ENCODE measurements at places on chromosomes 5 and 9. TPM values are rescaled to one million over a fixed set of nuclear protein-coding genes. Genes with fewer than 3 reads are reported as not detected.

GRCh38 chr5:83724935-83725334 lies 4.3 kb upstream of the HAPLN1 start:
- DNase-seq = no peak

DNA sequence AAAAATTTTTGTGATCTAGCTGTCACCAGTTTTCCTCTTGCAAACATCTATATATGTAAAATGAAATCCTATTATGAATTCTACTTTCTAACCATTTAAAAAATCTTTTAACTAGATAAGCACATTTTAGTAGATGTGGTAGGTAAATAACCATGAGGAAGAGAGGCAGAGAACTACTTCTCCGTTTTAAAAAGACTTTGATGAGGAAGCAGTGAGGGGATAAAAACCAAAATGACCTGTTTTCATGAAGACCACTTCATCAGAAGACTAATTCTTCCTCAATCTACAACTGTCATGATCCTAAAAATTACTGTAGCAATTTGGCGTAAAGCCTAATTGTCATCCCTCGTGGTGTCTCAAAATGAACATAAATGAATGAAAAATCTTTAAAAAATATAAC lies 15.7 kb upstream of the ERBIN start:
- no peak for DNase-seq

GRCh38 chr9:27799326-27799725 lies 226.0 kb upstream of the C9orf72 start:
- no peak for DNase-seq

Gene ABCA1
- total RNA-seq = 146 TPM

DNA sequence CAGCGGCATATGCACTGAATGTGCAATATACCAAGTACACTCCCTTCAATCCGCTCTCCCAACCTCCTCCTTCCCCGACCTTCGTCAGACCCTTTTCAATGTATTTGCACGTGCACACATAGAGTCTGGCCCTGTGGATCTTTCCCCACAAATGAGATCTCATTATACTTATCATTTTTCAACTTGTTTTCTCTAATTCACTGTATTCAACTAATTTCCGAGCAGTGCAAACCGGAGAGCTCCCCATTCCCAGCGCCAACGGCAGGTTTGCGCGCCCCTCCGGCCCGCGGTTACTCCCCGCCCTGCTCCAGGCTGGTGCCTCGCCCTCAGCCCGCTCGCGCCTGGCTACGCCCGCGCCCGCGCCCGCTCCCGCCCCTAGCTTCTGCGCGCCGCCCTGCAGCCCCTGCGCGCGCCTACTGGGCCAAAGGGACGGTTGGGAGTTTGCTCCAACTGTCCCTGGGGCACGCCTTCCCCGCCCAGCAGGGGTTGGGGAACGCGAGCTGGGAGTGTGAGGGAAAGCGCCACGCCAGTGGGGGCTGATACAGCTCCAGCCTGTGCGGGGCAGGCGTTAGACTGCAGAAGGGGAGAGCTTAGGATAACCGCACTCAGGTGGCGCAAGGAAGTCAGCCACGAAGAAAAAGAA lies 3.3 kb upstream of the CDC20B start:
- DNase-seq = peak; percentile 79

Gene PCDHB2
- 103 TPM for total RNA-seq

DNA sequence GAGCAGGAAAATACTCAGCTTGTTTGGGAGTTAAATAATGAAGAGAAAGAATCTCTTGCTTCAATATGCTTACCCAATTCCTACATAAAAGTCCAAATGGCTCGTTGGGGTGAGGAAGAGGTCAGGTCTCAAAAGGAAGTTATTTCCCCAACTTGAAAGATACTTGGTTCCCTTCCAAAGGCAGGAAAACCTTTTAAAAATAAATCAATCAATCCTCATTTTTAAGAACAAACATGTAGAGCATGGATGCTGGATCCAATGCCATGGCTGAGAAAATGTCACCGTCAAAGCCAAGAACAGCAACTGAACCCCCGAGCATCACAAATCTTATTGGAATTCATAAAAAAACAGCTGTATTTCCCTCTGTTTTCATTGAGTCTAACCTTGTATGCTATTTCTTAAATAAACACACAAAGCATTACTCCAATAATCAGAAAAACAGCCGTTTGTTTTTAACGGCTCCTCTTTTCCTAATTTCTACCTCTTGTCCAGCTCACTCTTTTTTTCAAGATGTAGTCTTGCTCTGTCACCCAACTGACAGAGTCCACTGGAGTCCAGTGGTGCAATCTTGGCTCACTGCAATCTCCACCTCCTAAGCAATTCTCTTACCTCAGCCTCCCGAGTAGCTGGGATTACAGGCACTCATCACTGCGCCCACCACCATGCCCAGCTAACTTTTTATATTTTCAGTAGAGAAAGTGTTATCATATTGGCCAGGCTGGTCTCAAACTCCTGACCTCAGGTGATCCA lies 140.7 kb downstream of the GNA14 start:
- no peak for DNase-seq

DNA sequence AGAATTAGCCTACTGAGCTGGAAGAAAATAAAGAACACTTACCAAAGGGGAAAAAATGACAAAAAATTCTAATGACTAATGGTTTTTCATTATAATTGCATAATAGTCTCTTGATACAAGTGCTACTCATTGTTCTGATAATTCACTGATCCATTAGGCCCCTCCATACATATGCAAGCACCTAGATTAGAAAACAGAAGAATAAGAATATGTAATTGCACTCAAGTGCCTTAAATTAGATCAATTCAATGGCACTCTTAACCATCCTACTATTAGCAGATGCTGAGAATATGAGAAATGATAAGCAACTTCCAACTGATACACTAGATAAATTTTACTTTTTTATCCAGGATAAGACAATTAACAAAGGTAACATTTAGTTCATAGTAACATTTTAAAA lies 440.9 kb upstream of the C9orf72 start:
- DNase-seq = no peak

Gene TEX48
- not detected for total RNA-seq

Gene GEMIN5
- total RNA-seq = 13.9 TPM

Gene LRRC14B
- not detected for total RNA-seq

Gene PDE6A
- not detected for total RNA-seq

GRCh38 chr9:98706651-98707165 lies 2.0 kb downstream of the GABBR2 start:
- no peak for DNase-seq

DNA sequence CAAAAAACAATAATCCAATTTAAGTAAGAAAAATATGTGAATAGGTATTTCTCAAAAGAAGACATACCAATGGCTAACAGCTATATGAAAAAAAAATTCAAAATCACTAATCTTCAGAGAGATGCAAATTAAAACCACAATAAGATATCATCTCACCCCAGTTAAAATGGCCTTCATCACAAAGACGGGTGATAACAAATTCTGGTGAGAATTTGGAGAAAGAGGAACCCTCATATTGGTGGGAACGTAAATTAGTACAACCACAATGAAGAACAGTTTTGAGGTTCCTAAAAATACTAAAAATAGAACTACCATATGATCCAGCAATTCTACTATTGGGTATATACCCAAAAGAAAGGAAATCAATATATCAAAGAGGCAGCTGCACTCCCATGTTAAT lies 94.3 kb downstream of the TMEM167A start:
- no peak for DNase-seq

GRCh38 chr5:122035913-122036312 lies 42.1 kb downstream of the LOX start:
- DNase-seq = no peak

GRCh38 chr5:177510567-177511053 lies 984 bp upstream of the DOK3 start:
- no peak for DNase-seq

Gene GDF9
- 0.69 TPM for total RNA-seq

Gene CDHR2
- total RNA-seq = 0.29 TPM

DNA sequence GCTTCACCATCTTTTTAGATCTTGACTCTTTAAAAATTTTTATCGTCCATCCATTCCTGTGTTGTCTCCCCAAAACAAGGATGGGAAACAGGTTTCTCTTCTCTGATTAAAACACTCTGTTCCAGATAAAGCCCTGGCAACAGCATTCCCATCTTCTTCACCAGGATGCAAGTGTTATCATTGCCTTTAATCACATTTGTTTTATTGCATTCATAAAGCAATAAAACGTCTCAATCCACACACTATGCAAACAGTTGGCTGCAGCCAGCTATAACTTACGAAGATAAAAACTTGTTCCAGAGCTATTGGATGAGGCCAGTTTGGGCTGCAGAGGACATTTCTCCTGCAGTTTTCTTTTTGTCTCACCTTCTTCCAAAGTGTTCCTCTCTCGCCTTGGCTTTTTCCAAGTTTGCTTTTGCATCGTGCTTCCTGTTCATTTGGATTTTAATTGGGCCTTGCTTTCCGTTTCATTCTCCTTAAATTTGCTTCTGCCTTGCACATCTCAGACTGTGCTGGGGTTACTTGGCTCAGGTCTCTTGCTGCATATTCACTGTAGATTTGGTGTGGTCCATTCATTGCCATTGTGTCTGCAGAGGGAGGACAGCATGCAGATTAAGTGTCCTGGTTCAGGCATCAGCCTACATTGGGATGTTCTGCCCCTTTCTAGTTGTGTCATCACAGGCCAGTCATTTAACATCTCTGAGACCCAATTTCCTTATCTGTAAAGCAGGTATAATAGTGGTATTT lies 136.5 kb upstream of the LIFR start:
- no peak for DNase-seq

Gene KIF2A
- total RNA-seq = 91.7 TPM

Gene CTXN3
- not detected for total RNA-seq

DNA sequence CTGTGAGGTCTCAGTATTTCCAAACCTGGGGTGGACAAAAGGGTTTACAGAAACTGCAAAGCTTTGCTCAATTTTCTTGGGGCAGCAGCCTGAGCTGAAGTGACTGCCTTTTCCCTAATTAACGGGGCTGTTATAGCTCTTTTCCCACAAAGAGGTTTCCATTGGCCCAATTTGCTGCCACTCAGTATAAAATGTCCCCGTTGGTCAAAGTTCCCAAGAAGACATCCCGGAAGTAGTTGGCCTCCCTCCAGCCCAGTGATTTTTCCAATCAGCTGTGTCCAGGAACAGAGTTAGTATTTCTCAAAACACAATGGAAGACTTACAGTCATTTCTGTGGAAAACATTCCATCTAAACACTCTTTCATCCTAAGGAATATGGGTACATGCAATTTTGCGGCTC lies 643.6 kb downstream of the ACTL7B start:
- DNase-seq = no peak

DNA sequence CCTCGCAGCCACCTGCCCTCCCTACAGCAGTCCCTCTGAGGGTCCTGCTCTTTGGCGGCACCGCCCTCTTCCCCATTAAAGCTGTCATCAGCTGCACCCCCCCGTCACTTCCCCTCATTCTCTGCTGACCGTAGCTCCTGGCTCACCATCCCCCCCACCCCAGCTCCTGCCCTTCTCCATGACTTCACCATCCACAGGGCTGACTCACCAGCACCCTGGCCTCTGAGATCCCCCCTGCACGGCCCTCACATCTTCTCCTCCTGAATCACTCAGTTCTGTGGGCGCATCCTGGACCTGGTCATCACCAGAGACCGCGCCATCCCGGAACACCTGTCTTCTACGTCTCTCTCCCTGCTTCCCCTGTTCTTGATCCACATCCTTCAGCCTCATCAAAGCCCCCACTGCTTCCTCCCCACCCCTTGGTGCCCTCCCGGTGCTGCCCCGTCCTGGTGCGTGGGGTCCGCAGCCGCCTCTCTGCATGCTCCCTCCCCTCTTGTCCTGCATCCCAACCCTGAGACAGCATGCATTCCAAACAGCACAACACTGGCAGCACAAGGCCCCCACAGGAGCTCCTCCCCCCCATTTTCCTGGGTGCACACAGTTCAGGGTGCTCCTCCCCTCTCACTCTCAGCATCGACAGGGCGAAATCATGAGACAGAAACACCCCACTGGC lies 12.9 kb downstream of the FLT4 start:
- DNase-seq = peak; percentile 10

Gene PLAC8L1
- total RNA-seq = 2.2 TPM

Gene PPP3R2
- total RNA-seq = not detected

DNA sequence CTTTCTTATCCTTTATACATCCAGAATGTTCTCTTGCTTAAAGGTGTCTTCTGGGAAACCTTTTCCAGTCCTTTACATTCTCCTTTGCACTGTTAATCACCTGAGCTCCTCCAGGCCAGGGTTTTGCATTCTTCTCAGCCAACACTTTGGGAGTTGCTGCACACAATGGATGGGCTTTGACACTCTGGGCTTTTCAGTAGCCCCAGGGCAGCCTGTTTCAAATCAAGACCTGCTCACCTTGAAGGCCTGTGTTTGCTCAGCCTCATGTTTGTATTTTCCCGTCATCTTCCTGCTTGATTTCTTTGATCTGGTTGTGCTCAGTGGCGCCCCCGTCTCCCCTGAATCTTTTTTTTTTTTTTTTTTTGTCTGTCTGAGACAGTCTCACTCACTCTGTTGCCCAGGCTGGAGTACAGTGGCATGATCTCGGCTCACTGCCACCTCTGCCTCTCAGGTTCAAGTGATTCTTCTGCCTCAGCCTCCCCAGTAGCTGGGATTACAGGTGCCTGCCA lies 41.0 kb downstream of the DMRT1 start:
- no peak for DNase-seq

DNA sequence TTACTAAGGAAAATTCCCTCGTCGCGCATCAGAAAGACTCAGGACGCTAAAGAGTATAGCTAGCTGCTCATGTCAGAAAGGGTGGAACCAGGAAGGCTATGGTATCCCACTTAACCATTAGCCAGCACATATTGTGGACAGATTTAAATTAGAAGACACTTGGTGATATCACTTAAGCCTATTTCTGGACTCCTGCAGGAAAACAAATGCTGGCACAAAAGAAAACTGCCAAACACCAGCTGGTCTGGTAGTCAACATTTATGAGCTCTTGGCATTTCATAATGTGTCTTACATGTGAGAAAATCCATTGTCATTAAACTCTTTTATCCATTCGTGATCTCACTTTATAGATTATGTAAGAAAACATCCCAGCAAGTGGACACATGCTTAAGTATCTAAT lies 377.4 kb downstream of the PTPRD start:
- no peak for DNase-seq

Gene DAB2IP
- 32.9 TPM for total RNA-seq

Gene WDR38
- total RNA-seq = not detected

DNA sequence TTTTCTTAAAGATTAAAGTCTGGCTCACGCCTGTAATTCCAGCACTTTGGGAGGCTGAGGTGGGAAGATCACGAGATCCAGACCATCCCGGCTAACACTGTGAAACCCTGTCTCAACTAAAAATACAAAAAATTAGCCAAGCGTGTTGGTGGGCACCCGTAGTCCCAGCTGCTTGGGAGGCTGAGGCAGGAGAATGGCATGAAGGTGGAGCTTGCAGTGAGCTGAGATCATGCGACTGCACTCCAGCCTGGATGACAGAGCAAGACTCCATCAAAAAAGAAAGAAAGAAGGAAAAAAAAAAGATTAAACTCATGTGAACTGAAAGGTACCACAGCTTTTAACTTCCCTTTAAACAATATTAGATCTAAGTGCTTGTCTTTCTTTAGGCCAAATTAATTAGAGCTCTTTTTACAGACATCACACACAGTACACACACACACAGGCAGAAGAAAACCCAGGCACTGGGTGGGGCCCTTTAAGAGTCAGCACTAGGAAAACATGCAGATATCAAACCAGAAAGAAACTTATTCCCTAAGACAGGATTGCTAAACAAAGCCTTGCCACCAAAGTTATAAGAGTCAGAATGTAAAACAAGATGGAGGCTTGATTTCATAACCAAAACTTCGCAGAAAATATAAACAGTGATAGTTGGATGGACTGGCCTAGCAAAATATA lies 29.3 kb upstream of the UHRF2 start:
- DNase-seq = no peak

Gene INSYN2B
- total RNA-seq = not detected
